ENCODE measurements at places on chromosomes 1 and 21. TPM values are rescaled to one million over a fixed set of nuclear protein-coding genes. Genes with fewer than 3 reads are reported as not detected.
A peak's percentile ranks its signal among the peaks of the same experiment; 100 is the strongest.

GRCh38 chr1:156935505-156936128 lies 15.2 kb downstream of the LRRC71 start:
- DNase-seq, result no peak

- DNase-seq, result no peak
Observed at GRCh38 chr1:53669621-53670191, 69.3 kb downstream of the GLIS1 start.

- DNase-seq, result no peak
Observed at GRCh38 chr1:45403298-45403697, 63.1 kb upstream of the MUTYH start.

- DNase-seq, result no peak
Observed at GRCh38 chr1:40784141-40784770, 669 bp downstream of the KCNQ4 start.

GRCh38 chr1:162901243-162901642 lies 40.3 kb upstream of the CCDC190 start:
- DNase-seq, result no peak

GRCh38 chr21:45109831-45110492 lies 35.6 kb downstream of the ADARB1 start:
- DNase-seq, result peak; percentile 39

Gene HEYL
- not detected for total RNA-seq

Gene BCAN
- not detected for total RNA-seq

Gene SNAPIN
- 45.0 TPM for total RNA-seq

Gene CHIA
- total RNA-seq, result not detected

Gene PKP1
- total RNA-seq, result 0.34 TPM

Gene CCDC30
- total RNA-seq, result 0.15 TPM
